Muscle of leg (tissue), 16 donors: ENCODE measurements at places on chromosomes 4 and X. TPM values are rescaled to one million over a fixed set of nuclear protein-coding genes. Genes with fewer than 3 reads are reported as not detected.
A peak's percentile ranks its signal among the peaks of the same experiment; 100 is the strongest.

GIMD1 gene
- total RNA-seq: not detected

TNMD gene
- total RNA-seq: 713 TPM

GRCh38 chrX:94977986-94978385 lies 1304.0 kb downstream of the FAM133A start:
- no peaks in the 10 kb centered on the region for H3K36me3 ChIP-seq
- peaks cover 7% of the 10 kb centered on the region for H3K27me3 ChIP-seq
- no peaks in the 10 kb centered on the region for H3K4me1 ChIP-seq
- H3K4me3 ChIP-seq: no peak overlapping the region

DNA sequence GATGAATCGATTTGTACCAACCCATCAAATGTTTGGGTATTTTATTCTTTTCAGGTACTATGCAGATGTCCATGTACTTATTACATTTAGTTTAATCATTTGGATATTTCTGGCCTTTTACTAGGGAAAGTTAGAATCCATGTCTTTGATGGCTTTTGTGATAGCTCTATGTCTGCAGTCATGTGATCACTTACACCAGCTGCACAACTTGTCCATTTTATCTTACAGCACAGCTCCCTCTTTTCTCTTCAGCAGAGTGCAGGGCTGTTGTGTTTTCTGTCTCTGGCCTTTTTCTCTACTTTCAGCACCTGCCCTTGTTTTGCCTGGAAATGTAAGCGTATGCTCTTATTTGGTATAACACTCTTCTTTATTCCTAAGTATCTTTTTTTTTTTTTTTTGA lies 30.6 kb downstream of the WWC2 start:
- no peak for DNase-seq
- H3K27ac ChIP-seq: no peak overlapping the region
- H3K4me3 ChIP-seq: no peak overlapping the region
- no peaks in the 10 kb centered on the region for H3K4me1 ChIP-seq
- H3K27me3 ChIP-seq: no peaks in the 10 kb centered on the region

DNA sequence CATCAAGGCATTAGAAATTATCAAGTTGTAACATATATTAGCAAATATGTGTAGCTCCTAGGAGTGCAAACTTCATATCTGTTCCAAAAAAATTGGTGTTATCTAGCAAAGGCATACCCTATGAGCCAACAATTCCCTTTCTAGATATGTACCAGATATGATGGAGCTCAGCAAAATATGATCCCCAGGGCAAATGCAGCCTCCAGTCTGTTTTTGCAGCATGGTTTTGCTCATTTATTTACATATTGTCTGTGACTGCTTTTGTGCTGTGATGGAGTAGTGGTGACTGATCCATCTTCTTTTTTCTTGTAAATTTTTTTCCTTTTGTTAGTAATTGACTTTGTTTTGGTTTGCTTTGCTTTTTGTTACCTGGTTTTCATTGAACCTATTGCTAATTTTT lies 41.0 kb downstream of the CEP135 start:
- no peak overlapping the region for H3K27ac ChIP-seq
- H3K27me3 ChIP-seq: no peaks in the 10 kb centered on the region
- no peak overlapping the region for H3K4me3 ChIP-seq
- peaks cover 6% of the 10 kb centered on the region for H3K36me3 ChIP-seq
- no peak for DNase-seq

DNA sequence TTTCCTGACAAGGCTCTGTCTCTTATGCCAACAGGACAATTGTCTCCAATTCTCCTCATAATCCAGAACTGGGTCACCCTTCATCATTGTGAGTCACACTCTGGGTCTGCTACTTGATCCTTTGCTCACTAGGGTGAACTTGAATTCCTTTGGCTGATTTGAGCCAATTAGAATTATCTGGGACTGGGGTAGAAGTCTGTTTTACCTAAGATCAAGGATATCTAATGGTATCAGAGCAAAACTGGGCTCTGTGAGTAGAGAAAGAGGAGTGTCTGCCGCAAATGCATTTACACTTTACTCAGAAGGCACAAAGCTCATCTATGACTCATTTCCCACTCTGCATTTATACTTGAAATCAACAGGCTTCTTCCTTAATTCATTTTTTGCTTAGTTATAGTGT lies 72.6 kb downstream of the PITX2 start:
- H3K27me3 ChIP-seq: no peaks in the 10 kb centered on the region
- H3K4me3 ChIP-seq: no peak overlapping the region
- DNase-seq: no peak

DNA sequence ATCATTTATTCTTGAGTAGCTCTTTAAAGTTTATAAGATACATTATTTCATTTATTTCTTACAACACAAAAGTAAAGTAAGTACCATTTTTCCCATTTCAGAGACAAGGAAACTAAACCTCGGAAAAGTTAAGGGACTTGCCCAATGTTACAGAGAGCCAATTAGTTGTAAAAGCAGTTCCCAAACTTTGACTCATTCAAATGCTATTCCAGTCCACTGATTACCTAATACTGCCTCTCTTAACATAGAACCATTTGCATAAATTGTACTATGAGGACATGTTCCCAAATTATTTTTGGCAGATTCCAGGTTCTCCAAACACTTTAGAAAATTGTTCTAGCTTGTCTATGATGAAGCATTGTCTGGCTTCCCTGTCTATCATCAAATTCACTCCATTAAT lies 45.6 kb upstream of the GRIA3 start:
- H3K36me3 ChIP-seq: no peaks in the 10 kb centered on the region
- H3K4me1 ChIP-seq: no peaks in the 10 kb centered on the region
- no peak overlapping the region for H3K27ac ChIP-seq
- no peaks in the 10 kb centered on the region for H3K27me3 ChIP-seq
- H3K4me3 ChIP-seq: no peak overlapping the region

CCDC160 gene
- 0.13 TPM for total RNA-seq

ANXA5 gene
- total RNA-seq: 201 TPM

NUDT11 gene
- 4.7 TPM for total RNA-seq

PPEF2 gene
- 0.04 TPM for total RNA-seq

ODAPH gene
- not detected for total RNA-seq

DNA sequence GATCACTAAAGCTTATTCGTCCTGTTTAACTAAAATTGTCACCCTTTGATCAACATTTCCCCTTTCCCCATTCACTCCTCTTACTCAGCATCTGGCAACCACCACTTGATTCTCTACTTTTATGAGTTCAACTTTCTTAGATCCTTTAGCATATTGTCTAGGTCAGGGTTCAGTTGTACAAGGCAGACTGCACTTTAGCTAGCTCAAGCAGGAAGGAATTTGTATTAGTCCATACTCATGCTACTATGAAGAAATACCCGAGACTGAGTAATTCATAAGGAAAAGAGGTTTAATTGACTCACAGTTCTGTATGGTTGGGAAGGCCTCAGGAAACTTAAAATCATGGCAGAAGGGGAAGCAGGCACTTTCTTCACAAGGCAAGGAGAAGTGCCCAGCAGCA lies 44.3 kb downstream of the TASL start:
- H3K27me3 ChIP-seq: peaks cover 2% of the 10 kb centered on the region
- no peaks in the 10 kb centered on the region for H3K4me1 ChIP-seq
- no peak for DNase-seq

DNA sequence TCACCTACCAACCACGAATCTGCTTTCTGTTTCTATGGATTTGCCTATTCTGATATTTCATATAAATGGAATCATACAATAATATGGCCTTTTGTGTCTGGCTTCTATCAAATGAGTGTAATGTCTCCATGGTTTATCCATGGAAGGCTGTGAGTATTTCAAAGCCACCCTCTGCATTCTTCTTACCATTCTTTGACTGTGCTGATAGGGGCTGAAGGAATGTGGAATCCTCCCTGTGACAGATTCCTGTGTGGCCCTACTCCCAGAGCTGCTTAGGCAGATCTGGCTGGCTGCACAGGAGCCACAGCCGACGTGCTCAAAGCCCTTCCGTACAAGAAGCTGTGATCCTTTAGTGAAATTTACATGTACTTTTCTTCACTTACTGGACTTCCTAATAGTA lies 163.2 kb downstream of the HS6ST2 start:
- H3K27me3 ChIP-seq: peaks cover 16% of the 10 kb centered on the region
- H3K27ac ChIP-seq: no peak overlapping the region
- H3K4me1 ChIP-seq: no peaks in the 10 kb centered on the region
- H3K36me3 ChIP-seq: no peaks in the 10 kb centered on the region

GRCh38 chrX:12997906-12998687 lies 23.2 kb downstream of the TMSB4X start:
- no peak overlapping the region for H3K4me3 ChIP-seq
- H3K27me3 ChIP-seq: peaks cover 10% of the 10 kb centered on the region
- no peak for DNase-seq
- H3K4me1 ChIP-seq: peaks cover 3% of the 10 kb centered on the region
- no peaks in the 10 kb centered on the region for H3K36me3 ChIP-seq

TRAM1L1 gene
- 5.6 TPM for total RNA-seq

- no peak for DNase-seq
- no peaks in the 10 kb centered on the region for H3K4me1 ChIP-seq
- no peaks in the 10 kb centered on the region for H3K27me3 ChIP-seq
- H3K4me3 ChIP-seq: no peak overlapping the region
- no peaks in the 10 kb centered on the region for H3K36me3 ChIP-seq
Measured at GRCh38 chr4:176443646-176444409, 124.1 kb downstream of the SPCS3 start.

RHOXF2 gene
- not detected for total RNA-seq

DNA sequence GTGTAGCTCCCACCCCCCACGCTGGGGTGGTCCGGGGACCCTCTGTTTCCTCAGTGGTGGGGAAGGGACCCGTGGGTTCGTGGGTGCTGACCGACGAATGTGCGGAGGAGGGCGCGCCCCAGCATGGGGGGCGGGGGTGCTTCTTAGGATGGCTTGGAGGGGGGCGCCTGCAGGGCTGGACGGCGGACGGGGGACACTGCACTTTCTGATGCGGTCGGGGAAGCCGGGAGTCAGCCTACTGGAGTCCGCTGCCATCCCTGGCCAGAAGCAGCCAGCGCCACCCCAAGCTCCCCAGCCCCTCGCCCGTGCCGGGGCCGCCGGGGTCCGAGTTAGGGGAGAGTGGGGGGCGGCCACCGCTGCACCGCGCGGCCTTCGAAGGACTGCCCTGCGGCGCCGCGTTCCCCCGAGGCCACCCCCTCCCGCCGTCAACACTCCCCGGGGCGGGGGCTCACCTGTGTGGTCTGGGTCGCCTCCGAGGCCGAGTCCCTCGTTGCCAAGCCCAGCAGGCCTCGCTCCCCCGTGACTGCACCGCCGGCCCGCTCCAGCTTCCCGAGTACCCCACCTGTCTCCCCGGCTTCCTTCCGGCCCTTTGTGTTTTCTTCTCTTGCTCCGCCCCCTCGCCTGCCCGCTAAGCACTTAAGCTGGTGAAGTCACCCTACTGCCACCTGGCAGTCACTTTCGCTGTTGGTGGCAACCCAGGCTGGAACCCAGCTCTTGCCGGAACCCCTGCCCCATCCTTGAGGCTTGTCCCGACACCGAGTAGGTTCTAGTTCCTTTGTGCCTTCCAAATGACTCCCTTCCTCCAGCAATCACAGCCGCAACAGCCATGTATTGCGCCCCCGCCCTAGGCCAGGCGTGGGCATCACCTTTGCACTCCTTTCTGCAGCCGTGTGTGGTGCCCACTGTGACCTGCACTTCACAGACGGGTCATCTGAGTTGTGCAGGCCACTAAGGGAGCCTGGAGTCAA lies at the start of gene OCIAD2:
Gene OCIAD2 (minus strand): TSS at position 569 of the 968 bp plus-strand sequence. CDS start 2,225 bp downstream, outside the sequence.
- H3K4me3 ChIP-seq: peak within 1 kb of the TSS; percentile 56
- H3K27me3 ChIP-seq: no peaks in the 10 kb centered on the region
- peaks cover 12% of the 10 kb centered on the region for H3K4me1 ChIP-seq
- DNase-seq: peak; percentile 56
- H3K36me3 ChIP-seq: no peaks in the 10 kb centered on the region

DNA sequence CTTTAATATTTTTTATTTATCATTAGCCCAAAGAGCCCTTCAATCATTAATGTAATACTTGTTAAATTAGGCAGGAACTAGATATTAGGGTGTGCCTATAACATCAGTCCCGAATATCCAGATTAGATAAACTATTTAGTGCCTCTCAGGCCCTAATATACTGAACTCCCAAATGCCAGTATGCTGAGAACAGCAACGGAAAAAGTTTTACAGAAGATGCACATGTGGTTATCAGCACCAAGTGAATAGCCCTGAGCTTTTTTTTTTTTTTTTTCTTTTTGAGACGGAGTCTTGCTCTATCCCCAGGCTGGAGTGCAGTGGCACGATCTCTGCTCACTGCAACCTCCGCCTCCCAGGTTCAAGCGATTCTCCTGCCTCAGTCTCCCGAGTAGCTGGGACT lies 13.0 kb upstream of the ELF2 start:
- no peak for DNase-seq
- no peaks in the 10 kb centered on the region for H3K36me3 ChIP-seq
- H3K4me1 ChIP-seq: peaks cover 3% of the 10 kb centered on the region
- H3K4me3 ChIP-seq: no peak overlapping the region
- H3K27me3 ChIP-seq: no peaks in the 10 kb centered on the region
